Stimulated activated CD8-positive, alpha-beta memory T cell treated with anti-CD3 and anti-CD28 coated beads, Interleukin-4, amount 100 ng/mL, for 1 hour (primary cell): ENCODE measurements at places on chromosomes 12 and 14.

- no peak for DNase-seq
These were observed 12.8 kb downstream of the KCNC2 start for GRCh38 chr12:75196865-75197264.

GRCh38 chr14:51883232-51883631 lies 22.8 kb downstream of the GNG2 start:
- no peak for DNase-seq

GRCh38 chr14:72643317-72643801 lies 250.5 kb downstream of the DPF3 start:
- DNase-seq: no peak

GRCh38 chr12:102053062-102053349 lies 8.8 kb downstream of the WASHC3 start:
- no peak for DNase-seq

DNA sequence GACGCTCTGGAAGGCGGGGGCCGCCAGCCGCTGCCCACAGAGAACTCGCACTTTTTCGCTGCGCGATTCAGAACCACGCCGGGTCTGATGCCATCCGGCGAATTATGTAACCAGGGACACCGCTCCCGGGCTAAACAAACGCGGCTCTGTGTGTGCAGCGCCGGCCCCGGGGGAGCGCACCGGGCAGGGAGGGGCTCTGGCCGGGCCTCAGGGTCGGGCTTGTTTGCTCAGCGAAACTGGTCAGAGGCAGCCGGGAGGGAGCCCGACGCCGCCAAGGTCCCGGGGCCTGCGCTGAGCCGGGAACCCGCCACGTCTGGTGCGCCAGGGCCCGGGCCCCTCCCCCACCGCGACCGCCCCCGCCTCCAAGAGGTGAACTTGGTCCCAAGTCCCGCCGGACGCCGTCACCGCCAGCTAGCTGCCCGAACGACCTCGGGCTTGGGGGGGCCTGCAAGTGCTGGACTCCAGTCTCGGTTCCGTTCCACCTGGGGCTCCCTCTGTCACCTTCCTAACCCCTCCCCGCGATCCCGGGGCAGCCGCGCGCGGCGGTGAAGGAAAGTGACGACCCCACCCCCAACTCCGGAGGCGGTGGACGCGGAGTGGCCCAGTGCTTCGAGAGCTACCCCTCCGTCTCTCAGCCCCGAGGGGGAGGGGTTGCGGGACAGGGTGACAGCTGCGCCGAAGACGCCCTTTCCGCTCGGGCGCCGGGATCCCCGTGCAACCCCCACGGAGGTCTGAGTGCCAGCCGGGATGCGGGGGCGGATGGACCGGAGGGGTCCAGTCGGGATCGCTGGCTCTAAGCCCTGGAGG lies 848 bp downstream of the CTDSP2 start:
- peak; percentile 16 for DNase-seq

GRCh38 chr12:89880690-89881350 lies 172.2 kb upstream of the ATP2B1 start:
- no peak for DNase-seq

GRCh38 chr12:80151131-80151530 lies 51.8 kb downstream of the OTOGL start:
- no peak for DNase-seq

- no peak for DNase-seq
These were observed 412 bp downstream of the FGFR1OP2 start for GRCh38 chr12:26938701-26939062.

- no peak for DNase-seq
These were observed 1044.6 kb downstream of the VRK1 start for GRCh38 chr14:97841762-97842161.

GRCh38 chr14:36367985-36368774 lies 47.7 kb upstream of the MBIP start:
- no peak for DNase-seq

DNA sequence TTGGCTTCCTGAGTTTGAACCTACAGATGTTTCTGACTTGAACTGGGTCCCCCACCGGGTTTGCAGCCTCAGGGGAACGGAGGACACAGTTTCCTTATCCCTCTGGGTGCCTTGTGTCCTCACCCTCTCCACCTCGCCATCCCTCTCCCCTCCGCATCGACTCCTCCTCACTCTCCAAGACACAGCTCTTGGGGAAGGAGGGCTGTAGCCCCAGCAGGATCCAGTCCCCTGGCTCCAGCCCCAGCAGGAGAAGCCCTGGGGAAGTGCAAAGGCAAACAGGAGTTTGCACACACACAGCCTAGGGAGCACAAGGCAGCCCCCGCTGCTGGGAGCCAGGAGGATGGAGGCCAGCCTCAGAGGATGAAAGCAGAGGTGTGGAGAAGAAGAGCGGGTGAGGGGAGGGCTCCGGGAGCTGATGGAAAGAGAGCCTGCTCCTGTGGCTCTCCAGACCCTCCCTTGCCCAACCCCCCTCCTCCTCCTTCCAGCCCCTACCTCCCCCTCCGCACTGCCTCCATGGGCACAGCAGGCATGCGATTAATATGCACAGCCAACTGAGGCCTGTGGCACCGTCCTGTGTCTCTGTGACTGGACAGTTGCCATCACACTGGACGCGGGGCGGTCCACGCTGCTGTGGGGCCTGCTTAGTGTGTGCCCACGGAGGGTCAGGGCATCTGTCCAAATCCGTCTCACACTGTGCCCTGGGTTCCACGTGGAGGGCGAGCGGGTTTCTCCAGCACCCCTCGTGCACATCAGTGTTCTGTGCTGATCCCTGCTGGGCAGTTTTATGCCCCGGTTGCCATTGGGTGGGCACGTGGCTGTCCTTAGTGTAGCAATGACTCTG lies 193.7 kb upstream of the DIO3 start:
- DNase-seq: no peak

DNA sequence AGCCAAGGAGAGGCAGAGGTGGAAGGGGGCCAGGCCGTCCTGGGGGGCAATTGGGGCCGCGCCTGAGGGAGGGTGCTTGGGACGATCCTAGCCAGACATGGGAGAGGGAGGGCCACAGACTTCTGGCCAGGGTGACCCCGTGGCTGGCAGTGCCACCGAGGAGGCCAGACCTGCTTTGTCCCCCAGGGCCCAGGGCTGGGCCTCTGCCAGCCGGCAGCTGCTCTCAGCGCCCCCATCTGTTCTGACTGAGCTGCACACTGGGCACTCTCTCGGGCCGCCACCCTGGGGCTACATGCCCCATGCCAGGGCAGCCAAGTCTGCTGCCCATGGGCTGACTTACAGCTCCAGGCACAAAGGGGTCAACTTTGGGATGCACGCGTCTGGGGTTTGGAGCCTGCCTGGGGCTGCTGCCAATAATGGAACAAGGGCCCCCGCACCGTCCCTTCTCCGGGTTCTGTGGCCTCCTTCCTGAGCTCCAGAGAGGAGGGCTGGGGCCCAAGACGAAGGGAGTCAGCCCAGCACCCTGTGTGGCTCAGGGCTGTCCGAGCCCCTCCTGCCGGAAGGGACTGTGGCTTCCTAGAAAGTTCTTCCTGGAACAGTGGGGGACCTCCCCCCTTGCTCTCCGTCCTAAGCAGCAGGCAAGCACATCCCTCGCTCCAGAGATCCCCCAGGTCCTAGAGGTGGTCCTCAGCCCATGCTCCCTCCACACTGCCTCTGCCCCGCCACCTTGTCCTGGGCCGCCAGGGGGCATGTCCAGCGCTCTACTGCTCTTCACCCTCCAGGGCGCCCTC lies 1.1 kb downstream of the ADSS1 start:
- DNase-seq: no peak

GRCh38 chr12:121175383-121176119 lies 34.4 kb upstream of the P2RX4 start:
- no peak for DNase-seq

- no peak for DNase-seq
These were observed 80.8 kb upstream of the BCL11B start for GRCh38 chr14:99352688-99353280.

DNA sequence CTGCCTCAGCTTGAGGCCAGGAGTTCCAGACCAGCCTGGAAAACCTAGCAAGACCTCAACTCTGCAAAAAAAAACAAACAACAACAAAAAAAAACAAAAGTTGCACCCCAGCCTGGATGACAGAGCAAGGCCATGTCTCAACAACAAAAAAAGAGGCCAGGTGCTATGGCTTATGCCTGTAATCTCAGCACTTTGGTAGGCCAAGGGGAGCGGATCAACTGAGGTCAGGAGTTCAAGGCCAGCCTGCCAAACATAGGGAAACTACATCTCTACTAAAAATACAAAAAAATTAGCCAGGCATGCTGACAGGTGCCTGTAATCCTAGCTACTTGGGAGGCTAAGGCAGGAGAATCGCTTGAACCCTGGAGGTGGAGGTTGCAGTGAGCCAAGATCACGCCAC lies 6.5 kb upstream of the SLC2A14 start:
- no peak for DNase-seq

DNA sequence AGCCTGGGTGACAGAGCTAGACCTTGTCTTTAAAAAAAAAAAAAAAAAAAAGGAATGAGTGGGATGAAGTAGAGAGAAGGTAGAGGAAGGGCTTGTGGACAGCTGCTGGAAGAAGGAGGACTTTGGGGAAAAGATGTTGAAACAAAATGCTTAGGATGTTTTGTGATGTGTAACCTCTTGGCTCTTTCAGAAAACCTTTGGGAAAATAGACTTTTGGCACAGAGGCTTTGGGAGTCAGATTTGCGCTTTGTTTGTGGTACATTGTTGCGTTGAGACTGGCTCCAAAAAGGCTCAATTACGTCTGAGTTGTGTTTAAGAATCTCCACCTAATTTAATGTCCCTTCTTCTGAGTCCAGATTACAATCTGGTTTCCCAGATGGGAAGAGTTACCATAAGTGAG lies 32.9 kb upstream of the SPTLC2 start:
- no peak for DNase-seq

- no peak for DNase-seq
These were observed 12.7 kb downstream of the ERP29 start for GRCh38 chr12:112025808-112026375.

DNA sequence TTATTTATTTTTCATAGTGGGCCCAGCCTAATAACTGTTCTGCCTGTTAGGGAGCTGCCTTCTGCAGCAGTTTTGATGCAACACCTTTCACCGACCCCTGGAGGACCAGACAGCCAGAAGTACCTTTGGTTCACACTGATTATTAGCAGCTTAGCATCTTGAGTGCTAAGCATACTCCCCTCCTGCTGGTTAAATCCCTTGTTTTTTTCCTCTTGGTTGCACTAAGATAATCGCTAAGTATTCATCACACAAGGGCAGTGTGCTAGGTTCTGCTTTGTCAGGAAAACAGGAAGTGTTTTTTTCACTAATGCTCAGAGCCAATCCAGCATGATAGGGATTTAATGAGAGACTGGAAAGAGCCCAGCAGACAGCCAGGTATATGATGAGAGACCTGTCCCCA lies 437.0 kb downstream of the FUT8 start:
- no peak for DNase-seq

- DNase-seq: no peak
These were observed 41.9 kb downstream of the JDP2 start for GRCh38 chr14:75469606-75470237.

GRCh38 chr12:121511916-121512315 lies 68.9 kb downstream of the KDM2B start:
- no peak for DNase-seq

DNA sequence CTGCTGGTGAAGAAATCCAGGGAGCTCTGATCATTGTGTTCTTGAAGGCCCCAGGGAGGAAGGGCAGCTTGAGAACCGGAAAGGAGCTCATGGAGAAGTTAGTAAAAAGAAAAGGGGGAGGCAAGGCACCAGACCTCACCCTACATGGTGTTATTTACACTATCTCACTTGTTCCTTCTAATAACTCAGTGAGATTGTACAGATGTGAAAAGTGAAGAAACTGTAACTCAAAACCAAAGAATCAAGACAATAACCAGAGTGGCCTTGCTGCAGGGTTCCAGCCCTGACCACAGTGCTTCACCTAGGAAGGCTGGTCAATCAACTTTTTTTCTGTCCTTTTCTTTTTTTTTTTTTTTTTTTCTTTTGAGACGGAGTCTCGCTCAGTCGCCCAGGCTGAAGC lies 353.6 kb downstream of the TMTC2 start:
- no peak for DNase-seq

GRCh38 chr12:51392556-51393237 lies 1.5 kb upstream of the GALNT6 start:
- DNase-seq: no peak

GRCh38 chr12:106249411-106250135 lies 1.8 kb upstream of the CKAP4 start:
- no peak for DNase-seq

DNA sequence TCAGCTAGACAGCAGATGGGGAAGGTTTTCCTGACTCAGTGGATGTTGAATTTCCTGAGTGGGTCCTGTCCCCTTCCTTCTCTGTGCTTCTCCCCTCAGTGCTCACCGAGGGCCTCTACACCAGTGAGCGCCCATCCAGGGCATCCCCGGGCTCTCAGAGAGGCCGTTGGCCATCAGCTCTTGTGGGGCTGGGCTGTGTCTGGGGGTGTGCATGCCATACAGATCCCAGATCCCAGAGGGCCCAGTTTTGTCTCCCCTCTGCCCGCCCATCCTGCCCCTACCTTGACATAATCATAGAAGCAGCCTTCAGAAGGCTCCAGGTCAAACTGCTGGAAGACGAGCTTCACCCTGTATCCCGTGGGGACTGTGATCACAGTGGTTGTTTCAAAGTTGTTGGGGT lies 1.1 kb downstream of the C1R start:
- no peak for DNase-seq

DNA sequence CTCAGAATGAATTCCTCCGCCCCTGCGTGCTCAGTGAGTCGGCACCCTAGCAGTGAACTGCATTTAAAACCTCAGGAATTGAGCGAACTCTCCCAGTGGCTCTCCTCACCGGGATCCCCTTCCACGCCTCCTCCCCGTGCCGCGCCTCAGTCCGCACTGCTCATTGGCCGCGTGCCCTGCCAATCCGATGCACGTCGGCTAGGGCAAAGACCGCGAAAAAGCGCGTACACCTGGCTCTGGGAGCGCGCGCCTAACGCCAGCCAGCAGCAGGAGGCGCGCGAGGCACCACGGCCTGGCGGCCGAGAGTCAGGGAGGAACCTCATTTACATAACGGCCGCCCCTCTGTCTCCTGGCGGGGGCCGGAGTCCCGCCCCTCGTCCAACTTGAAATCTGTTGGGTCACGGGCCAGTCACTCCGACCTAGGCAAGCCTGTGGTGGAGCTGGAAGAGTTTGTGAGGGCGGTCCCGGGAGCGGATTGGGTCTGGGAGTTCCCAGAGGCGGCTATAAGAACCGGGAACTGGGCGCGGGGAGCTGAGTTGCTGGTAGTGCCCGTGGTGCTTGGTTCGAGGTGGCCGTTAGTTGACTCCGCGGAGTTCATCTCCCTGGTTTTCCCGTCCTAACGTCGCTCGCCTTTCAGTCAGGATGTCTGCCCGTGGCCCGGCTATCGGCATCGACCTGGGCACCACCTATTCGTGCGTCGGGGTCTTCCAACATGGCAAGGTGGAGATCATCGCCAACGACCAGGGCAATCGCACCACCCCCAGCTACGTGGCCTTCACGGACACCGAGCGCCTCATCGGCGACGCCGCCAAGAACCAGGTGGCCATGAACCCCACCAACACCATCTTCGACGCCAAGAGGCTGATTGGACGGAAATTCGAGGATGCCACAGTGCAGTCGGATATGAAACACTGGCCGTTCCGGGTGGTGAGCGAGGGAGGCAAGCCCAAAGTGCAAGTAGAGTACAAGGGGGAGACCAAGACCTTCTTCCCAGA lies at the start of gene HSPA2:
HSPA2 (plus strand) TSS at position 534 of the 995 bp plus-strand sequence; CDS start at position 643, 109 bp downstream.
- DNase-seq: peak; percentile 88
